ENCODE measurements at places on chromosomes 12 and 14. TPM values are rescaled to one million over a fixed set of nuclear protein-coding genes. Genes with fewer than 3 reads are reported as not detected.

Gene BICDL1
- total RNA-seq = not detected

- peaks cover 3% of the 10 kb centered on the region for H3K4me1 ChIP-seq
- no peak overlapping the region for H3K4me3 ChIP-seq
- DNase-seq = no peak
- no peaks in the 10 kb centered on the region for H3K36me3 ChIP-seq
- no peaks in the 10 kb centered on the region for H3K27me3 ChIP-seq
These were observed 76.8 kb downstream of the SAMD4A start for GRCh38 chr14:54643696-54644176.

DNA sequence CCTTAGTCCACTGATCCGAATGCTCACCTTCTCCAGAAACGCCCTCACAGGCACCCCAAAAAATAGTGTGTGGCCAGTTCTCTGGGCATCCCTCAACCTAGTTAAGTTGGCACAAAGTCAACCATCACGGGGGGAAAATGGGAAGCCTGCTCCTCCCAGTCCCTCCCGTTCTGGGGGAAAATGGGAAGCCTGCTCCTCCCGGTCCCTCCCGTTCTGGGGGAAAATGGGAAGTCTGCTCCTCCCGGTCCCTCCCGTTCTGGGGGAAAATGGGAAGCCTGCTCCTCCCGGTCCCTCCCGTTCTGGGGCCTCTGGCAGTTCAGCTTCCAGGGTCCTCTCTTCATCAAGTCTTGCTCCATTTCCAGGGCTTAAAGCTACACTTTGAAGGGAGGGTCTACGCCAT is 106.1 kb downstream of the RIMBP2 start:
- DNase-seq = no peak
- H3K36me3 ChIP-seq = no peaks in the 10 kb centered on the region

Gene CNTN1
- total RNA-seq = 0.75 TPM

GRCh38 chr14:24875203-24875838 is 174.6 kb downstream of the STXBP6 start:
- H3K27ac ChIP-seq = no peak overlapping the region
- no peaks in the 10 kb centered on the region for H3K27me3 ChIP-seq
- H3K4me3 ChIP-seq = no peak overlapping the region
- no peak for DNase-seq
- H3K4me1 ChIP-seq = no peaks in the 10 kb centered on the region

Gene IFT81
- total RNA-seq = 12.0 TPM

DNA sequence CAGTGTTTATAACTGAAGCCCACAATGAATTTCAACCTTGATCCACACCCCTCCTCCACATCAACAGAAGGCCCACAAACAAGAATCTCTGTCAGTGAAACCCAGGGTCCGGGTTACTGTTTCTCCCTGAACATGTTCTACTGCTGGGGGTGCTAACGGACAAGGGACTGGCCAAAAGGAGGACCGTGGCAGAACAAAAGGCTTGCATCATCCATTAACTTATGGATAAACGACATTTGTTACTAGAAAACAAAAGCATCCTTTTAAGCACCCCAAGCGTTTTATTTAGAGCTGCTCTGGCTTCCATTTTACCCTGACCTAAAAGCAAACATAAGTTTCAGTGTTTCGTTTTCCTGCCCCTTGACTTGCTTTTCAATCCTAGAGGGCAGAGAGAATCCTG is 32.2 kb downstream of the BRAP start:
- DNase-seq = no peak
- H3K4me3 ChIP-seq = no peak overlapping the region
- H3K27ac ChIP-seq = no peak overlapping the region
- peaks cover 94% of the 10 kb centered on the region for H3K36me3 ChIP-seq
- no peaks in the 10 kb centered on the region for H3K27me3 ChIP-seq

Gene NIN
- 25.2 TPM for total RNA-seq

DNA sequence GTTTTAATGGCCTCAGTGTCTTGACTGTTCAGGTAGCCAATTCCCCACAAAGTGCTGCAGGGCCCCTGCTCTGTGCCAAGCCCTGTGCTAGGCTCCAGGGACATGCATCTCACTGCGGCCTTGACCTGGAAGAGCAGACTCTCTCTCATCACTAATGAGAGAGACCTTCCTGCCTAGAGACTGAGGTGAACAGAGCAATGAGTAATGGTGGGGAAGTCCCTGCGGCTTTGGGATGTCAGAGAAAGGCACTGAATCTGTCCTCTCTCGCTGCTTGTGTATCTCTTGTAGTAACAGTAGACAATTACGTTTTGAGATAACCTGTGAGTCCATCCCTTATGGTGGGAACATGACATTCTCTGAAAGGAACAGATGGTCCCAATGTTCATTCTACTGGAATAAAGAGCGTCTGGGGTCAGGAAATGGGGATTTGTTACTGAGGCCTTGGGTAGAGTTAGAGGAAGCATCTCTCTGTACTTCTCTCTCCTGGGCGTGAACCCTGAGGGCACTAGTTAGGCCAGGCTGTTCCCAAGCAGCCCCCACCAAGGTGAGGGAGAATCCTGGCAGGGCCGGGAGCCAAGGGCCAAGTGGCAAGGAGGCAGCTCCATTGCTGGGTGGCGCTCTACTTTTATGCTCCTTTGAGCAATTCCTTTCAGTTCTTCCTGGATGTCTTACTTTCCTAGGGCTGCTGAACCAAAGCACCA is 13.5 kb downstream of the NFATC4 start:
- no peak overlapping the region for H3K27ac ChIP-seq
- no peaks in the 10 kb centered on the region for H3K36me3 ChIP-seq
- no peak for DNase-seq
- no peak overlapping the region for H3K4me3 ChIP-seq

- no peak for DNase-seq
- no peak overlapping the region for H3K4me3 ChIP-seq
- no peak overlapping the region for H3K27ac ChIP-seq
- no peaks in the 10 kb centered on the region for H3K4me1 ChIP-seq
These were observed 137.0 kb upstream of the CDKN3 start for GRCh38 chr14:54259821-54260220.

- no peak for DNase-seq
- no peaks in the 10 kb centered on the region for H3K27me3 ChIP-seq
- peaks cover 5% of the 10 kb centered on the region for H3K36me3 ChIP-seq
These were observed 82.7 kb downstream of the KNTC1 start for GRCh38 chr12:122609732-122610131.

DNA sequence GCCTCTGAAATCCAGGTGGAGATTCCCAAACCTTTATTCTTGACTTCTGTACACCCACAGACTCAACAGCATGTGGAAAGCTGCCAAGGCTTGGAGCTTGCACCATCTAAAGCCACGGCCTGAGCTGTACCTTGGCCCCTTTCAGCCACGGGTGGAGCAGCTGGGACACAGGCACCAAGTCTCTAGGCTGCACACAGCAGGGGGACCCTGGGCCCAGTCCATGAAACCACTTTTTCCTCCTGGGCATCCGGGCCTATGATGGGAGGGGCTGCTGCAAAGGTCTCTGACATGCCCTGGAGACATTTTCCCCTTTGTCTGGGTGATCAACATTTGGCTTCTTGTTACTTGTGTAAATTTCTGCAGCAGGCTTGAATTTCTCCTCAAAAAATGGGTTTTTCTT is 32.0 kb downstream of the EIF2S3B start:
- no peak overlapping the region for H3K27ac ChIP-seq
- H3K27me3 ChIP-seq = no peaks in the 10 kb centered on the region

GRCh38 chr14:66508547-66508845 is 549 bp downstream of the GPHN start:
- no peaks in the 10 kb centered on the region for H3K4me1 ChIP-seq
- H3K27me3 ChIP-seq = no peaks in the 10 kb centered on the region
- H3K36me3 ChIP-seq = no peaks in the 10 kb centered on the region
- peak overlapping the region; percentile 85 for H3K27ac ChIP-seq
- H3K4me3 ChIP-seq = peak overlapping the region; percentile 84
- DNase-seq = no peak

Gene PA2G4
- 101 TPM for total RNA-seq

Gene PTCSC3
- not detected for total RNA-seq

DNA sequence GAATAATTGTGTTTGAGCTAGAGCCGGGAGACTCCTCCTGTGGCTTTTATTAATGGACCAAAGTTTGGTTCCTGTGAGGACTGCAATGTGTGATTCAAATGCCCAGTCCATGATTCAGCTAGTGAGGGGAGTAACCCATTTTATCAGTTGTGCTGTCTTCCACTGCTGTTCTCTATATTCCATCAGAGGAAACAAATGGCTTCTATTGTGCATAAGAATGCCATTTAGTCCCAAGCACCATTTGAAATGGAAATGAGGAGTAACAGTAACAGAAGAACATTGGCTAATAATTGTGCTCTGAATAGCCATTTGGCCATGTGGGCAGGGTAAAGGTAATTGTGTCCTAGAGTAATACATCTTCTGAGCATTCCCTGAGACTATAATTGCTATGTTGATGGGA is 642.7 kb downstream of the DIO2 start:
- H3K36me3 ChIP-seq = no peaks in the 10 kb centered on the region
- no peaks in the 10 kb centered on the region for H3K27me3 ChIP-seq
- H3K4me3 ChIP-seq = no peak overlapping the region
- DNase-seq = no peak
- H3K4me1 ChIP-seq = no peaks in the 10 kb centered on the region

DNA sequence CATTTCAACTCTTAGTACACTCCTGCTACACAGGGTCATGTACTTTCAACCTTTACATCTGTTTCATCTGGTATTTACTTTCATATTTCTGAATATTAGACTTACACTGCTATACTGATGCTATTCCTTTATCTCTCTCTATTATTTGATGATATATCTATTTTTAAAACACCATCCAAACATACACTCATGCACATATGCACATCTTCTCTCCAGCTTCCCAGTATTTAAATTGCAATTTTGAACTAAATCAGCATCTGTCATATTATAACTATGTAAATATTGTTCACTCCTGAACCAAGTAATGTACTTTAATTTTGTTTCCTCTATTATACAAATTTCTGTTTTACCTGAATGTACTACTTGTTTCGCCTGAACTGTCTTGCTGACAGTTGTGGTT is 293.6 kb upstream of the FLRT2 start:
- H3K4me3 ChIP-seq = no peak overlapping the region
- no peaks in the 10 kb centered on the region for H3K27me3 ChIP-seq
- no peaks in the 10 kb centered on the region for H3K36me3 ChIP-seq
- no peak overlapping the region for H3K27ac ChIP-seq
- no peak for DNase-seq
- no peaks in the 10 kb centered on the region for H3K4me1 ChIP-seq

Gene NUP107
- total RNA-seq = 4.7 TPM

DNA sequence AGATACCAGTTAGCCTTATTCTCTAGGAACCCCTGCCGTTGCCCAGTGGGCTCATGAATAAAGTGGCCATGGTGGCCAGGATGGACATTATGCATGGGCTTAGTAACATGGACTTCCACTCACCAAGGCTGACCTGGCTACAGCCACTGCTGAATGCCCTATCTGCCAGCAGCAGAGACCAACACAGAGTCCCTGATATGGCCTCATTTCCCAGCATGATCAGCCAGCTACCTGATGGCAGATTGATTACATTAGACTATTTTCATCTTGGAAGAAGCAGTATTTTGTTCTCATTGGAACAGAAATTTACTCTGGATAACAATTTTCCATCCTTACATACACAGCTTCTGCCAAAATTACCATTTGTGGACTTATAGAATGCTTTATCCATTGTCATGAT is 16.2 kb upstream of the LPCAT3 start:
- H3K4me1 ChIP-seq = no peaks in the 10 kb centered on the region
- H3K27ac ChIP-seq = no peak overlapping the region
- DNase-seq = no peak
- no peaks in the 10 kb centered on the region for H3K36me3 ChIP-seq

Gene NPAS3
- total RNA-seq = not detected

Gene TEX52
- not detected for total RNA-seq

Gene FSCB
- total RNA-seq = not detected

Gene ITFG2
- 19.9 TPM for total RNA-seq

DNA sequence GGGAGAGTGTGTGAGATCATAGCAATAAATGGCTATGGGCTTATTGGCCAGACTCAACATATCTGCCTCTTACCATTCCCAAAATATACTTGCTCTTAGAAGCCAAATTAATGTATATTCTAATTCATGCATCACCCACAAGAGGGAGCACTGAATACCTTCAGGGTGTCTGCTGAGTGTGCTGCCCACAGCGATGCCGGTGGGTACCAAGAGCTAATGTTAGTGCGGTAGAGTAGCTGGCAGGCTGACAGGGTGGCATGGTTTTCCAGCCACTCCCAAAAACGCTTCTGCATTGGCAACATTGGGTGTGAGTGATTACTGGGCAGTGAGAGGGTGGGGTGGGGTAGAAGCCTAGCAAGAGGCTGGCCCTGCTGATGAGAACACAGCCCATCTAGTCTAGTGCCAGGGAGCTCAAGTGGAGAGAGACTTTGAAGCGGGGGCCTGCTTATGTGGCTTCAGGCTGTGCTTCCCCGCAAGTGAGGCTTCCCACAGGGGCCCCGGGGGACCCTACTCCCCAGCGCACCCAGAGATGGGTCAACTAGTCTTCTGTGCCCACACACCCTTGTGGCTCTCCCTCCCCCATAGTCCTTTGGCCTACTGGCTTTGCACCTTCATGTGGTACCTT is 9.2 kb upstream of the PLEKHD1 start:
- no peak overlapping the region for H3K27ac ChIP-seq
- no peak for DNase-seq
- H3K4me3 ChIP-seq = no peak overlapping the region
- H3K36me3 ChIP-seq = no peaks in the 10 kb centered on the region

- peak overlapping the region; percentile 8 for H3K27ac ChIP-seq
- no peak overlapping the region for H3K4me3 ChIP-seq
- DNase-seq = no peak
- peaks cover 4% of the 10 kb centered on the region for H3K4me1 ChIP-seq
These were observed 50.7 kb downstream of the TMTC1 start for GRCh38 chr12:29733060-29733459.

Gene HCAR1
- total RNA-seq = not detected

Gene TAS2R10
- total RNA-seq = not detected

Gene BHLHE41
- total RNA-seq = 2.9 TPM

GRCh38 chr12:105507311-105508038 is 177.0 kb downstream of the C12orf75 start:
- no peaks in the 10 kb centered on the region for H3K36me3 ChIP-seq
- no peaks in the 10 kb centered on the region for H3K27me3 ChIP-seq
- no peaks in the 10 kb centered on the region for H3K4me1 ChIP-seq

GRCh38 chr14:85333841-85334240 is 196.1 kb upstream of the FLRT2 start:
- no peaks in the 10 kb centered on the region for H3K36me3 ChIP-seq
- H3K27ac ChIP-seq = no peak overlapping the region
- H3K27me3 ChIP-seq = no peaks in the 10 kb centered on the region
- no peak overlapping the region for H3K4me3 ChIP-seq
- H3K4me1 ChIP-seq = no peaks in the 10 kb centered on the region

GRCh38 chr12:63822352-63822751 is 22.1 kb upstream of the SRGAP1 start:
- no peaks in the 10 kb centered on the region for H3K27me3 ChIP-seq
- no peaks in the 10 kb centered on the region for H3K4me1 ChIP-seq
- H3K4me3 ChIP-seq = peak overlapping the region; percentile 68
- H3K27ac ChIP-seq = no peak overlapping the region
